ENCODE measurements at places on chromosomes 1 and 21.

DNA sequence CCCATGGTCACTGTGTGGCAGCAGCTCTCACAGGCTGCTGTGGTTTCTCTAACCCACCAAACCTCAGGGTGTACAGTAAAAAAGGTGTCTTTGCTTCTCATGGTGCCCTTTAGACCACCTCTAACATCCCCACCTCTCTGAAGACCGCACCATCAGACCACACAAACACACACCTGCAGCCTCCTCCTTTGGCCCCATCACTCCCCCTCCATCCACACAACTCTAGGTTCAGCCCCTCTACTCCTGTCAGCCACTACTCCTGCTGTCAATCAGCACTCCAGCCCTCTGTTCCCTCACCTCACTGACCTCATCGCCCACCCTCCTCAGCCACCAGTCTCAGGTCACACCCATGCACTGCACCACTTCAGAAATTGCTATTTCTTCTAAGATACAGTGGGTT lies 7.5 kb downstream of the ZNF692 start:
- DNase-seq: no peak

DNA sequence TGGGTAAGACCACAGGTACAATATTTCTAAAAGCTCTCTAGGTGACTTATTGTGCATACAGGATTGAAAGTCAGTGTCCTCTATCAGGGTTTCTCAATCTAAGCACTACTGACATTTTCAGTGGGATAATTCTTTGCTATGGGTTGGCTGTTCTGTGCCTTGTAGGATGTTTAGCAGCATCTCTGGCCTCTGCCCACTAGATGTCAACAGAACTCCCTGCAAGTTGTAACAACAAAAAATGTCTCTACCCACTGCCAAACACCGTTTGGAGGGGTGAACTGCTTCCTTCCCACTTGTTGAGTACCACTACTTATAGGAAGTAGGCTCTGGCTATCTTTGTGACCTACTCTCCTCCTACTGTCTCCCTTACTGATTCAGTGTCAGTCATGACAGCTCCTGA lies 90.1 kb upstream of the ZRANB2 start:
- DNase-seq: no peak

- no peak for DNase-seq
These were observed 43.3 kb downstream of the GPR137B start for GRCh38 chr1:236185687-236186086.

DNA sequence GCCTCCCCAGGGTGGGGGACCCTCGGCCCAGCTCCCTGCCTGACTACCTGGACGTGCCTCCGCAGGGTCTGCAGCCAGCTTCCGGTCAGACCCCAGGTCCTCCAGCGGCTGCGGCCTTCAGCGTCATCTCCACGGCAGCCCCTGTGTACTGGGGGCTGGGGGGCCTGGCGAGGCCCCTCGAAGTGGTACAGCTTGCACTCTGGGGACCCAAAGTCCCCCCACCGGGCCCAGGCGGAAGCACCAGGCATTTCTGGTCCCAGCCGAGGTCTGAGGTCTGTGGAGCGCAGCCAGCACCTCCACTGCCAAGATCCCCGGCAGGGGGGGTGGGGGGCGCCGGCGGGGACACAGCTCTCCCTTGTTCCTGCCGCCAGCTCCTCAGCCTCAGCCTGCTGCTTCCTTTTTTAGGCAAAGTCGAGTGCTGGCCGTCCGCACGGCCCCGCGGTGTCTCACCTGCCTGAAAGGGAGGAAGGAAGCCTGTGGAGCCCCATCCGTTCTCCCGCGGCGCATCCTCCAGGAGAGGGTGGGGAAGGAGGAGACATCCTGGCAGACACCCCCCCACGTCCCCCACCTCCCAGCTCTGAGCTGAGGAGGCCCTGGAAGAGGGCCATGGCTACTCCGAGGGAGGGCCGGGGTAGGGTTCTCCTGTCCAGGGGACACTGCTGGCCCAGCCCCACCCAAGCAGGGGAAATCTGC lies 1.2 kb upstream of the VWA1 start:
- DNase-seq: no peak

DNA sequence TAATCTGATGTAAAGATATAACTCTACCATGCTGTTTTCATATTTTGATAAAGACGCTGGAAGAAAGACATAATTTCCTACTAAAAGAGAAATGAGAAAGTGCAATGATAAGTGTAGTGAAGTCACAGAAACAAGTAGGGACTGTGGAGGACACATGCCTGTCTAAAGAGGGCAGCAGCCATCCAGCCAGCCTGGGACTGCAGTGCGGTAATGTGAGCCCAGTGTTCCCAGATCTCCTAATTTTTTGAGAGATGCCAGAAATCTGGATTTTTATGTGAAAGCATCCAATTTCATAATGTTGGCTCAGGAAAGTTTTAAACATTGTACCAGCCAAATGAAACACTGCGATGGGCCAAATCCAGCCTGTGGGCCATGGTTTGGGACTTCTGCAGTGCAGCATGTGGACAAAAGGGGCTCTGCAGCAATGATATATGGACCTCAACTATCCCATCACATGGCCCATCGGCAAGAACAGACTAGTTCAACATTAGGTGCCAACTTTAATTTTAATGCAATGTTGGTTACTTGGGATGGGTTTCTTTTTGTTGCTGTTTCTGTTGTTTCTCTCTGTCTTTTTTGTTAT lies 329.5 kb downstream of the LTN1 start:
- DNase-seq: no peak

- no peak for DNase-seq
These were observed 22.6 kb upstream of the RAB3GAP2 start for GRCh38 chr1:220294846-220295301.

DNA sequence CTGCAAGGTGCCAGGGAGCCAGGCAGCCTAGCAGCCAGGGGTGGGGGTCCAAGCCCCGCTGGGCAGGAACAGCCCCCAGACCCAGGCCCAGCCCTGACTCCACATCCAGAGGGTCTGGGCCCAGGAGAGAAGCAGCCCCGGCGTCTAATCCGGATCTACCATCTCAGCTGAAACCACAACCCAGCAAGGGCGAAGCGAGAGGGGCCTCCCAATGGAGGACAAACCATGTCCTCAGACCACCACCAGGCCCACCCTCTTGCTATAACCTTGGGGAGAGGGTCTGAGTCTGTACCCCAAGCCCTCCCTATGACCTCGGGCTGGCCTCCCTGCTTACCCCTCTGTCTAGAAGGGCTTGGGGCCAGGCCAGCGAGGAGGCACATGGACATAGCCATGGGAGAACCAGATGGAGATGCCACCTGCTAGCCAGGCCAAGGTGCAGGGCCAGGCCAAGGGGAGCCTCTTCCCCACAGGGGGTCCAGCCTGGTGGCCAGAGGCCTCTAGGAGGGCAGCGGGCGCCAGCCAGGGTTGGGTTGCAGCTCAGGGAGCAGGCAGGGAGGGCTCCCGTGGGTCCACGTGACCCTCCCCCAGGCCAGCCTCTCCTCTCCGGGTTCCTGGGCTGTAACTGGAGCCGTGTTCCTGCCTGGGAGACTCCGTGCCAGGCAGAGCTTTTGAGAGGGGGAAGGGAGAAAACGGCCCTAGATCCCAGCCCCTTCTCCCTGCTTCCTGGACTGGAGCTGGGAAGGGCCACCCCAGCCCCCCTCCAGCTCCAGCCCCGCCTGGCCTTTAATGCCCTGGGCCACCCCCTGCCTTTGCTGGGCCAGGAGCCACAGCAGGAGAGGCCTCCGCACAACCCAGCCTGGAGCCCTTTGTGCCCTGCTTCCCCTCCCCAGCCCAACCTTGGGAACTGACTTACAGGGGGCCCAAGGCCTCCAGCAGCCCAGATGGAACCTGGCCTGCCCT lies 2.5 kb downstream of the WNT9A start:
- DNase-seq: no peak

GRCh38 chr1:54110996-54111395 lies 41.8 kb downstream of the CDCP2 start:
- no peak for DNase-seq

GRCh38 chr1:55713516-55713915 lies 498.4 kb upstream of the USP24 start:
- no peak for DNase-seq

GRCh38 chr1:245673881-245674414 lies 519.2 kb downstream of the KIF26B start:
- DNase-seq: no peak
